ENCODE measurements at places on chromosomes 2 and 18.

DNA sequence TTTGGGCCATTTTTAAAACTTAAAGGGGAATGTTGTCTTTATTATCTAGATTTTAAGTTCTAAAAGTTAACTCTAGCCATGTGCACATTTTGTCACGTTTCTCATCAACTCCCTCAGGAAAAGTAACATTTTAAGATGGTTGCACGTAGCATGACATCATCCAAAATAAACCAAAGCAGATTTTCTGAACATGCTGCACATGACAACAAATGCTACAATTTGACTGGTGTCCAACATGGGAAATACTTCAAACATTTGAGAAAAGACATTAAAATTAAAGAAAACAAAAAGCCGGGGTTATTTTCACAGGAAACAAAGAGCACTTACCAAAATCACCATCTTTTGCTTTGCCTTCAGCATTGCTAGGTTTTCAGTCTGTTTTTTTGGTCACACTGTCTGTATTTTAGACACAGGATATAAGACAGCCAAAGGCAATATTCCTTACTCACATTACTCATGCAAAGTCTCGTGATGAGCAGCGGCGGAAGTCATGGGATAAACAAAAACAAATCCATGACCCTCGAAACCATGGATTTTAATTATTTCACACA is 51.3 kb upstream of the RND3 start:
- DNase-seq = no peak

GRCh38 chr2:221572821-221573429 is 821 bp upstream of the EPHA4 start:
- DNase-seq = peak; percentile 27

- DNase-seq = no peak
Measured at GRCh38 chr2:188631037-188631809, 339.5 kb downstream of the GULP1 start.

DNA sequence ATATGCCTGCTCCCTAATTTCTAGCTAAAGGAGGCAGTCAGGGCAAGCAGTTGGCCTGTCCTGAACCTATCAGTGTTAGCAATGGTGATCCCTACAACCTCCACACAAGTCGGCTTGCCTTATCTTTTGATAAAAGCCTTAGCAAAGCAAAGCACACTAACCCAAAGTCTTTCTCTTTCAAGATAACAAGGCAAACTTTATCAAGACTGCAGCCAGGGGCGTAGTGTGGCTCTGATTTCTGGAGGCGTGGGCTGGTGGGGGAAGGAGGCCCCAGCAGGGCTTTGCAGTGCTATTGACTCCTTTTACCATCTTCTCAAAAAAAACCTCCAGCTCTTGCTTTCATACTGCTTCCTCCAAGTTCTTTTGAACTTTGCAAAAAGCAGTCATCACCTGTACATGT is 40.2 kb upstream of the LAMA1 start:
- peak; percentile 24 for DNase-seq

DNA sequence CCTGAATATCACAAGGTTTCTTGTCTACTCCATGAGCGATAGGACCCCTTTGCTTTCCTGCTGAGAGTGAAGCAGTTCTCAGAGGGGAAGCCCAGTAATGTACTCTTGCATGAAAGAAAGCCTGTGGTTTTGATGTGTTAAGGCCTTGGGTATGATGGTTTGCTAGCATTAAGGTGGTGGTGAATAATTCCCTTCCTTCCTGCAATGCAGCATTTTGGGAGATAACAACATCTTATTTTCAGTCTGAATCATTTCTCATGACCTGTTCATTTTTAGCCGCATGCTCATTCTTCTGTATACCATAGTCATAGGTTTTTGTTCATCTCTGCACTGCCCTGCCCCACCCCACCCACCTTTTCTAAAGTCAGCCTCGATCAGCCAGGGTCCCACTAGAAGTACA is 66.2 kb downstream of the HNMT start:
- DNase-seq = no peak

GRCh38 chr2:102050854-102051391 is 59.2 kb downstream of the IL1R2 start:
- no peak for DNase-seq

GRCh38 chr2:222887124-222887523 is 26.3 kb downstream of the ACSL3 start:
- DNase-seq = no peak

- DNase-seq = peak; percentile 39
Measured at GRCh38 chr2:10057231-10058107, 14.1 kb downstream of the KLF11 start.

DNA sequence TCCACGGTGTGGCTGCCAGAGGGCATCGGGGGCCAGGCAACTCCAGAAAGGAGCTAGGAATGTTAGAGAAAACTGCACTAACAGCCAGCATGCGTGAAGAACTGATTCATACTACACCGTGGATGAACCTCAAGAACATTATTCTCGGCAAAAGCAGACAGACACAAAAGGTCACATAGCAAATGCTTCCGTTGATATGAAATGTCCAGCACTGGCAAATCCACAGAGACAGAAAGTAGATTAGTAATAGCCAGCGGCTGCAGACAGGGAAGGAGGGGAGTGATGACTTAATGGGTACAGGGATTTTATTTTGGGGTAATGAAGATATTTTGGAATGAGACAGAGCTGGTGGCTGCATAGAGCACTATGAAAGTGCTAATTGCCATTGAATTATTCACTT is 37.4 kb downstream of the SCTR start:
- DNase-seq = no peak

DNA sequence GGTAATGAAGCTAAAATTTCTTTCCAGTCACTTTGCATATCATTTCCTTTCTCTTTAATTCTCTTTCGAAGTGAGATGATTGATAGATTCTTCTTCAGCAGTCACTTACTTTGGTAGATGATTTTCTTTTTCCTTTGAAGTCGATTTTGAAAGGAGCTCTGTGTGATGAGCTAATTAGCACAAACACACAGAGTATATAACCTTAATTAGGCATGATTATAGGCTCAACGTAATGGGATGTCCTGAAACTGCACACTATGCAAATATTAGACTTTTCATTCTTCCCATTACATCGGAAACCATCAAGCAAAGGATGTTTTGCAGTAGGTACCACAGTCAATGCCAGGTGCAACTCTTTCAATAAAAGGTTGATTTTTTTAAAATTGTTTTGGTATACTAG is 6.4 kb upstream of the CTLA4 start:
- no peak for DNase-seq

GRCh38 chr18:7038330-7038851 is 79.2 kb downstream of the LAMA1 start:
- DNase-seq = peak; percentile 2
